CD4-positive, alpha-beta T cell treated with Interleukin-15 for 4 hours (primary cell): ENCODE measurements at places on chromosomes 7 and 10.

GRCh38 chr7:42746214-42746613 is 165.7 kb downstream of the C7orf25 start:
- no peak for DNase-seq

- DNase-seq: no peak
Observed at GRCh38 chr10:127472976-127473375, 76.1 kb upstream of the NPS start.

GRCh38 chr10:11439523-11440053 is 171.9 kb downstream of the USP6NL start:
- no peak for DNase-seq

DNA sequence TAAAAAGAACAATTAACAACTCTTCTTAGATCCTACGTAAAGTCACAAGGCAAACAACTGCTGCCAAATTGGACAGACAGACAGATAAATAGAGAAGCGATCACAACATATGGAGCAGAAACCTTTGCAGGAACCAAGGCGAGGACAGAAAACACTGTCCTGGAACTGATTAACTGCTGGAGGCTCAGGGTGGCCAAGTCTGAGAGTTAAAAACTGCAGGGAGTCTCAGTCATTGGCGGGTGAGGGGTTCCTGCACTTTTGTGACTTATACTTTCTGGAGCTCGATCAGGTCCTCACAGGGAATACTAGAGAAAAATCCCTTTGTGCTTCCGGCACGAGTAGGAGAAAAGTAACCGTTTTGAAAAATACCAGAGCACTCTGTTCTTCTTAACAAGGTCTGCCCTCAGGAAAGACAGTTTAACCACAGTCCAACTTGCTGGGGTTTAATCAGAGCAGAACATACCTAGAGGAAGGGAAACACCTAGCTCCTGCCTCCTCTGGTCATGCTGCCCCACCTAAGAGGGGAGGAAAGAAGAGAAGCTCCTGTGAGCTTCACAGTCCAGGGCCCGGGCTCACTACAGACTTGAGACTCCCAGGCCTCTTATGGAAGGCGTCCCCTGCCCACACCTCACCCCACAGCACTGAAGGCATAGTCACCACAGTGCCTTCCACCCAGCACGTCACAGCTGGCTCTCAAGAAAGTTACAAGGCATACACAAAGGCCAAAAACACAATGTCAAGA is 74.9 kb downstream of the LARP4B start:
- no peak for DNase-seq

- DNase-seq: no peak
Observed at GRCh38 chr7:43490016-43490415, 92.9 kb upstream of the STK17A start.

- no peak for DNase-seq
Observed at GRCh38 chr10:716821-717220, 27.4 kb upstream of the DIP2C start.

DNA sequence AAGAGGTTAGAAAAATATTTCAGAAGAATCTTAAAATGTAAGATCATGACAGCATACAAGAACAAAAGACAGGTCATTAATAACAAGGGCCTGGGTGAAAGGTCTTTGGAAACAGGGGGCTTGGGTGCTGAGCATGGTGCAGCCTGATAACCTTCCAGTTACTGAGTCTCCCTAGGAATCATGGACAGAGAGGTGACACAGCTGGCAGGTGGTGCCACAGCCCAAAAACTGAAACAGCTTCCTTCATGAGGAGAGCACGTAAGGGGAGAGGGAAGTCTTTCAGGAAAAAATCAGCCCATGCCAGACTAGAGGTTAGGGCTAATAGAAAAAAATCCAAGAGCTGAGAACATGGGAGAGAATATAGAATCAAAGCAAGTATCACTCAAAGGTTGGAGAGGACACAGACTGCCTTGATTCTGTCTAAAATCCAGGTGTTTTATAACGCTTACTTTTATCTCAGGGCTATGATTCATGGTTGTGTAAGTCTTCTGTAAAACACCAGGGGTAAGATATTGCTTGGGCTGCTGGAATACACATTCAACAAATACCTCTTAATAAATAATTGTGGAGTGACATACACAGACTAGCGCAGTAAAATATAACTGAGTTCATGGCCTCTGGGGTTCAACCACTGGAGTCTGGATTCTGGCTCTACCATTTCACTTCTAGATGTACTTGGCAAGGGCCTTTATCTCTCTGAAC is 88.1 kb downstream of the SEMA3C start:
- no peak for DNase-seq

DNA sequence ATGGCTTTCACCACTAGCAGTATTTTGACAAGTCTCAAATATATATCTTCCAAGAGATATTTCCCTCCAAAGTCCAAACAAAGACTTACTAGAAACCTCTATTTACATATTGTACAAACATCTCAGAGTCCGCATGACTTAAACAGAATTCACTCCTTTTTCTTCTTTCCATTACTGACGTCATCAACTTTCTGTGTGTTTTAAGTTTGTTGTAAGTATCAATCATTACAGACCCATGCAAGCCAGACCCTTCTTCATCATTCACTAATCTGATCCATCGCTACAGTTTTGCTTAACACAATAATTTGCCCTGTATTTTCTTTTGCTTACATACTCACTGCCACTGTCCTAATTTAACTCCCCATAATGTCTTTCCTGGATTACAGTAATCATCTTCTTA is 51.9 kb downstream of the SEMA3A start:
- no peak for DNase-seq

DNA sequence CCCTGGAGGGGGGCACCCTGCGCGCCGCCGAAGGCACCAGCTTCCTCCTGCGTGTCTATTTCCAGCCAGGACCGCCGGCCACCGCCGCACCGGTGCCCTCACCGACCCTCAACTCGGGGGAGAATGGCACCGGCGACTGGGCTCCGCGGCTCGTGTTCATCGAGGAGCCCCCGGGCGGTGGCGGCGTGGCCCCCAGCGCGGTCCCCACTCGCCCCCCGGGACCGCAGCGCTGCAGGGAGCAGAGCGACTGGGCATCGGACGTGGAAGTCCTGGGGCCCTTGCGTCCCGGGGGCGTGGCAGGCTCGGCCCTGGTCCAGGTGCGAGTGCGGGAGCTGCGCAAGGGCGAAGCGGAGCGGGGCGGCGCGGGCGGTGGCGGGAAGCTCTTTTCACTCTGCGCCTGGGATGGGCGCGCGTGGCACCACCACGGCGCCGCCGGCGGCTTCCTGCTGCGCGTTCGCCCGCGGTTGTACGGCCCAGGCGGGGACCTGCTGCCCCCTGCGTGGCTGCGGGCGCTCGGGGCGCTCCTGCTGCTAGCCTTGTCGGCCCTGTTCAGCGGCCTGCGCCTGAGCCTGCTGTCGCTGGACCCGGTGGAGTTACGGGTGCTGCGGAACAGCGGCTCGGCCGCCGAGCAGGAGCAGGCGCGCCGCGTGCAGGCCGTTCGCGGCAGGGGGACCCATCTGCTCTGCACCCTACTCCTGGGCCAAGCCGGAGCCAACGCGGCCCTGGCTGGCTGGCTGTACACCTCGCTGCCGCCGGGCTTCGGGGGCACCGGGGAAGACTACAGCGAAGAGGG is 594 bp downstream of the CNNM1 start:
- DNase-seq: no peak
